ENCODE measurements at places on chromosomes 7 and 10. TPM values are rescaled to one million over a fixed set of nuclear protein-coding genes. Genes with fewer than 3 reads are reported as not detected.

DNA sequence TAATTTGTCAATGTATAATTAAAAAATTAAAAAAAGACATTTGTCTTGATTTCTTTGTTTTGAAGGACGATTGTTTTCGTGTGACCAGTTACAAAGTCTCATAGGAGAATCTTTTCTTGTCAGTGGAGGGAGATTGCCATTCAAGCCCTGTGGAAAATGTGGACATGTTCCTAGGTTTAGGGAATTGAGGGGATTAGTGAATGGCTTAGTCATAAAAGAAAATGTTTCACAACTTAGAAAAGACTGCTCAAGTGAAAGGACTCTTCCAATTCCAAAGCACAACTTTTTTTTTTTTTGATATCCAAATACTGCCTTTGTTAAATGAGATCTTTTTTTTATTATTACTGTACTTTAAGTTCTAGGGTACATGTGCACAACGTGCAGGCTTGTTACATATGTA, 140.7 kb upstream of the HABP2 start:
- DNase-seq, result no peak

DNA sequence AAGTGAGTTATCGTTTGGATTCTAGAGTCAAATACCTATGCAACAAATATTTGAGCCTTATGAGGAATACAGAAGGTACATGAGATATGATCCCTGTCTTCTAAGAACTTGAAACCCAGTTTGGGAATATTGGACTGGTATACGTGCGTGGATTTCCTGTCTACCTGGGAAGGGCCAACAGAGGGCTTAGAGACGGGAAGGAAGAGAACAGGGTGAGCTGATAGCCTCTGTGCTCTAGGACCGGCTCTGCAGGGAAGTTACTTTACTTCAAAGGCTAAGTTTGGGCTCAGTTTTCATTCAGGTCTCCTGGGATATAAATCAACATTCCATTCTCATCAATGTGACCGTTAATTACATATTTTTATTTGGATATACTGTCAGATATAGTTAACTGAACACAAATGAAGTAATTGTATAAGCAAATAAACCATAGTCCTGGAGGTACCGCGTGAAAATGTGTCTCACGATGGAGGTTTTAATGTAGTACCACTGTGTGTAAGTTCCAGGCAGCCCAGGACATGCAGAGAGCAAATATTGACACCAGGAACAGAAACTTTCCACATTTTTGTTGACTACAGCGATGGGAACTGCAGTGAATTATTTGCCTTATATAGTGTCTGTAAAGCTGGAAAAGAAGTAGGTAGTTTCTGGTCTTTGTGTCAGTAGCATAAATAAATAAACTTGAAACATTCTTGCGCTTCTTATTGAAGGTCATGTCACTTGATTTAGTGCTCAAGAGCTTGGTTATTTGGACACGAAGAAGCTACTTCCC, 8.6 kb downstream of the CHST12 start:
- no peak for DNase-seq

GRCh38 chr10:126336801-126337200, 51.5 kb downstream of the ADAM12 start:
- DNase-seq, result no peak

GRCh38 chr7:42502022-42502421, 265.0 kb upstream of the GLI3 start:
- DNase-seq, result no peak

DNA sequence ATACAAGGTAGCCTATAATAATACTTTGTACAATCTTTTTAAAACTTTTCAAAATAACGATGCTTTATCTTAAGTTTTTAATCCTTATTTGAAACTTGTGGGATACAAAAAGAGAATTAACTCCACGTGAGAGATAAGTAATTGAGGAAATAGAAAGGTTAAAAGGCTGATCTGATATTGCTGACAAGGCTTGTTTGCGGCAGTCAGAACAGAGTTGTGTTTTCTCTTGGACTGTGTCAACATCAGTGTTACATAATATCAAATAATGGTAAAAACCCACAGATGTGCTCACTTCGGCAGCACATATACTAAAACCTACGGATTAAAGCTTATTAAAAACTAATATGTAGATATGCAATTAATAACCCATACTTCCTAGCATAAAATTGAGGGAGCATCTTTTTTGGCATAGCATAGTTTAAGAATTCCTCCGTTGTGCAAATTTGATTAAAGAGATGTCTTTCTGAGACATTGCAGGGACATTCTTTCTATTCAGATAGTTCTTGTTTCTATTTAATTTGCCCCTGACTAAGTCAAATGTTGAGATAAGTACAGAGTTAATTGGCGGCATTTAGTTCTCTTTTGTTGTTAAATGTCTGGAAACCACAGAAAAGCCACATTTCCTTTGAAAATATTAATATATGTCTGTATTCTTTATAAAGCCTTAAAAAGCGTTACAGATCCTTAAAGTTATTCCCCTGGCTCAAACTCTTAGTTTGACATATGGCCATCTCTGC, 63.3 kb downstream of the FAM185A start:
- no peak for DNase-seq

GRCh38 chr7:112669306-112669705, 120.9 kb downstream of the TMEM168 start:
- DNase-seq, result no peak

DNA sequence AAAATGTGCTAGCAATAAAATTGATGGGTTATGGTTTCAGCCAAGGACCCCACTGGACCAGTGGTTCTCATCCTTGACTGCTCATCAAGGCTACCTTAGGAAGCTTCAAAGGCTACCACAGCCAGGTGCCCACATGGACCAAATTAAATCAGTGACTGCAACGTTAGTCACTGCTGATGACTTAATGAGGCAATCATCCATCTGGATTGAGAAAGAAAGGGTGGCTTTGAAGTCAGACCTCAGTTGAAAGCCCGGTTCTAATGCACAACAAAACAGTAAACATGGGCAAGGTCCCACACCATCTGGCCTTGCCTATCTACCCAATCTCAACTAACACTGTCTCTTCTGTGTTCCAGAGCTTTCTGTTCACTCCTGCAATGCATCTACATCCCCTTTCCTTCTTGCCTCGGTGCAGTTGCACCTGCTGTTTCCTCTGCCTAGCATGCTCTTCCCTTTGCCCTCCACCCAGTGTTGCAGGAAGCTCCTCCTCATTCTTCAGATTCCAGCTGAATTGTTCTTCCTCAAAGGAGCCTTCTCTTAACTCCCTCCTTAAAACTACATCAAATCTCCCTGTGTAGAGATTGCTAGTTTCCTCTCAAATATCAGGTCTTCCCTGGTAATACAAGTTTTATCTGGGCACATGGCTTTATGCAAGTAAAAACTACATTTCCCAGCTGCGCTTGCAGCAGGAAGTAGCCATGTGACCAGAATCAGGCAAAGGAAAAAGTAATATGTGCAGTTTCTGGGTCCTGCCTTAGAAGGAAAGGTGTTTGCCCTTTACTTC, 10.3 kb upstream of the KCNK18 start:
- no peak for DNase-seq

- no peak for DNase-seq
These were observed 21.9 kb downstream of the FRA10AC1 start for GRCh38 chr10:93680412-93681047.

- DNase-seq, result peak; percentile 44
These were observed 111.8 kb upstream of the ANKRD1 start for GRCh38 chr10:91032611-91033206.

GRCh38 chr7:148702876-148703670, 4.4 kb downstream of the CUL1 start:
- no peak for DNase-seq

- DNase-seq, result peak; percentile 84
These were observed 83.5 kb upstream of the PRKG1 start for GRCh38 chr10:50990568-50991455.

- peak; percentile 52 for DNase-seq
These were observed 1.5 kb upstream of the KAT6B start for GRCh38 chr10:74824900-74825370.

GRCh38 chr7:34952822-34953221, 84.5 kb downstream of the DPY19L1 start:
- no peak for DNase-seq

- peak; percentile 86 for DNase-seq
These were observed 17.9 kb upstream of the AGK start for GRCh38 chr7:141533149-141533949.

DNA sequence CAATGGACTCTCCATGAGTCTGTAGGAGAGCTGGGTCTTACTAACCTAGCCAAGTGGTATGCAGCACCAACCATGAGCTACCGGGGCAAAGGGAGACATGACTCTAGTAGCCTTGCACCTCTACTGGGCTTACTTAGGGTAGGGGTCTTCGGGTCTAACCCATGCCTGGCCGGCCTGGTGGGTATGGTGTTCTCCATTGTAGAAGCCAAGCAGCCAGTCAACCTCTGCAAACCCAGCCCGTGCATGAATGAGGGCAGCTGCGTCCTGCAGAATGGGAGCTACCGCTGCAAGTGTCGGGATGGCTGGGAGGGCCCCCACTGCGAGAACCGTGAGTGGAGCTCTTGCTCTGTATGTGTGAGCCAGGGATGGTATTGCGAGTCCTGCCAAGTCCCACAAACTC, 51.0 kb downstream of the VWA2 start:
- DNase-seq, result no peak

DNA sequence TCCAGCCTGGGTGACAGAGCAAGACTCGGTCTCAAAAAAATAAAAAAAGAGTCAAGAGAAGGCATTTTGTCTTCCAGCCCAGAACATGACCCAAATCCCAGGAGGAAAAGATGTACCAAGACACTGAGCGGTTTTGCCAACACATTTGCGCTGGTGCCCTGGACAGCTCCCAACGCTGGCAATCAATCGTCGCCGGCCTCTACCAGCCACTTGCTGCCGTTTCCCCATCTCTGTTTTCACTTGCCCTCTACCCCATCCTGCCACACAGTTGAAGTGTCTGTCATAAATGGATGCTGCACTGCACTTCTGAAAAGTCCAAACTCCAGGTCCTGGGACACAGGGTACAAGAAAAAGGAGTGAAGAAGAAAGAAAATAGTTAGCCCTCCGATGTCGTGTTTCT, 29.7 kb upstream of the CRTAC1 start:
- DNase-seq, result no peak

- DNase-seq, result no peak
These were observed 26.6 kb upstream of the LMTK2 start for GRCh38 chr7:98079891-98080648.

- no peak for DNase-seq
These were observed 168.8 kb downstream of the CALN1 start for GRCh38 chr7:72243329-72243728.

DNA sequence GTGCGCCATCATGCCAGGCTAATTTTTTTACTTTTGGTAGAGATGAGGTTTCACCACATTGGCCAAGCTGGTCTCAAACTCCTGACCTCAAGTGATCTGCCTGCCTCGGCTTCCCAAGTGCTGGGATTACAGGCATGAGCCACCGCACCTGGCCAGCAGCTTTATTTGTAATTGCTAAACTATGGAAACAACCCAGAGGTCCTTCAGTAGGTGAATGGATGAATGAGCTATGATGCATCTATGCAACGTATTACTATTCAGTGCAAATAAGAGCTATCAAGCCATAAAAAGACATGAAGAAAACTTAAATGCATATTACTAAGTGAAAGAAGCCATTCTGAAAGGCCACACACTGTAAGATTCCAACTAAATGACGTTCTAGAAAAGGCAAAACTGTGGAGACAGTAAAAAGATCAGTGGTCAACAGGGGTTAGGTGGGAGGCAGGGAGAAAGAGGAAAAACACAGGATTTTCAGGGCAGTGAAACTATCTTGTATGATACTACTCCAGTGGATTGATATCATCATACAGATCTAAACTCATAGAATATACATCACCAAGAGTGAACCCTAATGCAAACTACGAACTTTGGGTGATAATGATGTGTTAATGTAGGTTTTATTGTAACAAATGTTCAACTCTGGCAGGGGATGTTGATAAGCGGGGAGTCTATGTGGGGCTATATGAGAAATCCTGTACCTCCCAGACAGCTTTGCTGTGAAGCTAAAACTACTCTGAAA, 66.7 kb downstream of the PRTFDC1 start:
- no peak for DNase-seq

DNA sequence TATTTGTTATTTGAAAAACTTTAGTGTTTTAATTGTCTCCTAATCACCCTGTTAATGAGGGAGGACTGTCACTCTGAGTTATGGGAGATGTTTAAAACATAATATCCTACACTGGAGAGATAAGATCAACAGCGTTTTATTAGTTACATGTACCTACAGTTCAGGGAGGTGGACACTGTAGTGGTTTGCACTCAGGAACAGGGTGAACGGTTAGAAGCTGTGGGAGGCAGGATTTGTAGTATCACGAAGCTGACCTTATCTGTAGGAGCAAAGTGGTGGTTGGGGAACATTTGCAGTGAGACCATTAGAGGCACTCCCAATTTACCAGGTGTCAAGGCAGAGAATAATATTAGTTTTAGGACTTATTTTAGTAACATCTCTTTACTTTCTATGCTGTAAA, 193.3 kb upstream of the KCND2 start:
- no peak for DNase-seq

- no peak for DNase-seq
These were observed 28.5 kb downstream of the ZNF33B start for GRCh38 chr10:42609872-42610271.

DNA sequence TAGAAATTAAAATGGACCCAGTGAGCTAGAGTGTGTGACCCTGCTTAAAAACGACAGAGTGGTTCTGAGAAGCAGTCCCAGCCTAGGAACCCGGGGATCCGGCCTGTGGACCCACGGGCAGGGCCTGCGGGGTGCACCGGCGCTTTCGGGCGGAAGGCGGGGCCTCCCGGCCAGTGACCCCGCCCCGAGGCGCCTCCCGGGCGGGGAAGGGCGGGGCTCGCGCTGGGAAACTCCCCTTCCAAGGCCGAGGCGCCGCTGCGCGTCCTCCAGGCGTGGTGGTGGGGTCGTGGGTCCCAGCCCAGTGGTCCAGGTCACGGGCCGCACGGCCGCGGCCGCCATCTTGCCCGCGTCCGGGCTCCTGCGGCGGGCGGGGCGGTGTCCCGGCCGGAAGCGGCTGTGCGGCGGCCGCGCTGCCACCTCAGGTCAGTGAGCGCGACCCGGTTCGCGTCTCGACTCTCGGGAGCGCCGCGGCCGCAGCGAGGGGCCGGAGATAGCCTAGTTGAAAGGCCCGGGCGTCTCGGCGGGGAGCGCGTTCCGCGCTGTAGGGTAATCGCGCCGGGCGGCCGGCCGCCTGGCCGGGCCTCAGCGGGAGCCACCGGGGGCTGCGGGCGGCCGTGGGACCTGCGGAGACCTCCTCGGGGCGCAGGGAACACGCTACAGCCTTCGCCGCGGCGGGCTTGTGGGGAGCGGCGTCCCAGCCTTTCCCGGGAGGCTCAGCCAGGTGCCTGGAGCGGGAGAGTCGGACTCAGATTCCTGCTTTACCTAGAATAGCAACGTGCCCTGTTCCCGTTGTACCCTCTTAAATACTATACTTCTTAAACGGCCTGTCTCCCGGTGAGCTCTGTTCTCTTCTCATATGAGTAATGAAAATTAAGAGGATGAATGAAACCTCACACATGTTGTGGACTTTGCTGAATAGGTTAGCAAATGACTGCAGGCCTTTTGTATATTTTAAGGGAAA, at the start of gene MIOS:
Gene MIOS (plus strand): TSS at position 234 of the 961 bp plus-strand sequence. CDS start 5,592 bp downstream, outside the sequence.
- peak; percentile 91 for DNase-seq

GRCh38 chr7:33471636-33472242, 342.4 kb downstream of the BBS9 start:
- no peak for DNase-seq

- DNase-seq, result no peak
These were observed 29.2 kb downstream of the COA1 start for GRCh38 chr7:43700059-43700501.

- DNase-seq, result peak; percentile 56
These were observed 30.0 kb downstream of the ADGRA1 start for GRCh38 chr10:133117688-133118071.

The ELMO1 gene
- polyA plus RNA-seq, result 11.8 TPM

The ELOVL3 gene
- polyA plus RNA-seq, result 0.18 TPM

The IPMK gene
- 1.2 TPM for polyA plus RNA-seq

The AKR1C1 gene
- 99.1 TPM for polyA plus RNA-seq

The SEMA3C gene
- 10.1 TPM for polyA plus RNA-seq

The NRBF2 gene
- 7.5 TPM for polyA plus RNA-seq

The GDF10 gene
- polyA plus RNA-seq, result 2.2 TPM

The CD36 gene
- polyA plus RNA-seq, result 570 TPM

The ASIC3 gene
- polyA plus RNA-seq, result 5.3 TPM

Data from right cardiac atrium (tissue), 5 donors.